Activated CD4-positive, alpha-beta T cell treated with anti-CD3 and anti-CD28 coated beads for 1 hour (primary cell): ENCODE measurements at places on chromosomes 12 and 14.

DNA sequence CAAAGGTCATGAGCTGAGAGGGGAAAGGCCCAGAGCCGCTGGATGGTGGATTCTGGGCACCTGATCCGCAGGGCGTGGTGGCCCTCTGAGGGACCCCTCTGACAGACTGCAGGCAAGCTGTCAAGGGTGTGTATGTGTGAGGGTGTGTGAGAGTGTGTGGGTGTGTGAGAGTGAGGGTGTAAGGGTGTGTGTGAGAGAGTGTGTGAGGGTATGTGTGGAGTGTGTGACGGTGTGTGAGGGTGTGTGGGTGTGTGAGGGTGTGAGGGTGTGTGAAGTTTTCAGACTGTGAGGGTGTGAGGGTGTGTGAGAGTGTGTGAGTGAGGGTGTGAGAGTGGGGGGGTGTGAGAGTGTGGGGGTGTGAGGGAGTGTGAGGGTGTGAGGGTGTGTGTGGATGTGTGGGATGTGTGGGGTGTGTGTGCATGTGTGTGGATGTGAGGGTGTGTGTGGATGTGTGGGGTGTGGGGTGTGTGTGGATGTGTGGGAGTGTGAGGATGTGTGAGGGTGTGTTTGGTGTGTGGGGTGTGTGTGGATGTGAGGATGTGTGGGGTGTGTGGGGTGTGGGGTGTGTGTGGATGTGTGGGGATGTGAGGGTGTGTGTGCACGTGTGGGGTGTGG, 156.7 kb downstream of the TMEM121 start:
- no peak for DNase-seq

DNA sequence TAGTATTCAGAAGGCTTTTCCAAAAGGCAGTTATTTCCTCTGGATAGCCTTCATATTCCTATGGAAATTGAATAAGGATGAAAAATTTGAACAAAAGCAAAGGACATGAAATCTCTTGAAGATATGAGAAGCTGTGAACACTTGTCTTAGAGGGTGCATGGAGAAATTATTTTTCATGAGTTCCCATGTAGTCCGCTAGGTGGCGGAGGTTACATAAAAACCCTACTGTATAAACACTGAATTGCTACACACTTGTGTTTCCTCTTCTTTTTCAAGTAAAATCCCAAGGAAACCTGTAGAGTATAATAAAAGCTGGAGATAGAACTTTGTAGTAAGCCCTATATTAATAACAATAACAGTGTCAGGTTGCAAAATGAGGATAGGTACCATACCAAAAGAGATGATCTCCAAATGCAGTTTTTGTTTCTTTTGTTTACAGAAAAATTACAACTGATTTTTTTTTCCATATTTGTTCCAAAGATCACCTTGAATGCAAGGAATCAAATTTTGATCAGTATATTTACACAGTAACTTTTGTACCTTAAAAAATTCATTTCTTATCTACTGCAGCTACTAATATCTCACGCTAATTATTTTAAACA, 37.8 kb upstream of the OR4E1 start:
- DNase-seq, result no peak

GRCh38 chr12:105567061-105567460, 236.6 kb downstream of the C12orf75 start:
- DNase-seq, result no peak

- no peak for DNase-seq
Measured at GRCh38 chr12:50928392-50928791, 24.0 kb upstream of the HIGD1C start.

- no peak for DNase-seq
Measured at GRCh38 chr12:69071091-69071370, 138.1 kb upstream of the CPM start.

DNA sequence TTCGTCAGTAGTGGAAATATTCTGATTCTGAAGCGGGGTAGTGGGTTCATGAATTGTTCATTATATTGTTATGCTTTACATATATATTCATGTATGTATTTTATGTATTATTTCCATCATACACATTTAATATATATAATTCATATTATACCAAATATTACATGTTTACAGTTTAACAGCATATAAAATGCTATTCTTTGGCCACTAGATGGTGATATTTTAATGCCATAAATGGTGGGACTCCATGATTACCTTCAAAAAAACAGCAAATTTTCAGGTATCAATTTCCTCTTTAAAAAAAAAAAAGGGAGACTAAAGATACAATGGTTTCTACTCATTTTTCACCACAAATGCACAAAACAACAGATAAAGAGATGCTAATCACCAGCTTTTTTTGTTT, 41.0 kb downstream of the BDKRB1 start:
- DNase-seq, result no peak

GRCh38 chr14:29927376-29928116, at the start of gene PRKD1:
Gene PRKD1 (minus strand): TSS chr14:29927847.
- DNase-seq, result no peak

GRCh38 chr12:129807136-129807535, 96.7 kb downstream of the TMEM132D start:
- no peak for DNase-seq

DNA sequence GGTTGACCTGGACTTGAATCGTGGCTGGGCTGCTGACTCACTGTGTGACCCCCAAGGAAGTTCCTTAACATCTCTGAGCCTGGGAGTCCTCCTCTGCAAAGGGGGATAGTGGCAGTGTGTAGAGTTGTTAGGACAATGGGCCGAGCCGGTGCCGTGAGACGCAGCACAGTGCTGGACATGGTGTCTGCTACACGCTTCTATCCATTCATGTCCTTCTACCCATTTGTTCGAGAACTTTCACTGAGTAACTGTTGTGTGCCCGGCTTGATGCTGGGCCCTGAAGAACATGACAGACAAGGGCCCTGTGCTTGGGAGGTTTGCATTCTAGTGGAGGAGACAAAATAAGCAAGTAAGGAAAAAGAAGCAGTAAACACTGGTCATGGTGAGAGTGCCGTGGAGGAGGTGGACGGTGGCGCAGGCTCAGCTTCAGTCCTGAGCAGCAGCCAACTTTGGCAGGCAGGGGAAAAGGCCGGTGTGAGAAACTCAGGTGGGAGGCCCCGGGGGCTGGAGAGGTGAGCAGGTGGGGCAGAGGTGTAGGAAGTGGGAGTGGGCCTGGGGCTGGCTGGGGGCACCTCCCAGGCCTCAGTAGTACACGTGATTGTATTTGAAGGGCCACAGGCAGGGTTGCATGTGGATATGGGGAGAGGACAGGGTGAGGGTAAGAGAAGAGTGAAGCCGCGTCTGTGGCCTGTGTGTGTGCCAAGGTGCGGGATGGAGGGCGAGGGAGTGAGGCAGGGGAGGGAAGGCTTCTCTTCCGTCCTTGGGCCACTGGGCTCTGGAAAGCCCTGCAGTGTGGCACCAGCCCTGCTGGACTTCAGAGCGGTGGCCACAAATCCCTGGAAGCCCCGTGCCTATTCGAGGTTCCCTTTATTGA, 13.8 kb downstream of the VASH1 start:
- no peak for DNase-seq

- DNase-seq, result no peak
Measured at GRCh38 chr12:117387832-117388231, 26.4 kb upstream of the NOS1 start.

- no peak for DNase-seq
Measured at GRCh38 chr14:75344411-75344810, 65.8 kb downstream of the FOS start.

DNA sequence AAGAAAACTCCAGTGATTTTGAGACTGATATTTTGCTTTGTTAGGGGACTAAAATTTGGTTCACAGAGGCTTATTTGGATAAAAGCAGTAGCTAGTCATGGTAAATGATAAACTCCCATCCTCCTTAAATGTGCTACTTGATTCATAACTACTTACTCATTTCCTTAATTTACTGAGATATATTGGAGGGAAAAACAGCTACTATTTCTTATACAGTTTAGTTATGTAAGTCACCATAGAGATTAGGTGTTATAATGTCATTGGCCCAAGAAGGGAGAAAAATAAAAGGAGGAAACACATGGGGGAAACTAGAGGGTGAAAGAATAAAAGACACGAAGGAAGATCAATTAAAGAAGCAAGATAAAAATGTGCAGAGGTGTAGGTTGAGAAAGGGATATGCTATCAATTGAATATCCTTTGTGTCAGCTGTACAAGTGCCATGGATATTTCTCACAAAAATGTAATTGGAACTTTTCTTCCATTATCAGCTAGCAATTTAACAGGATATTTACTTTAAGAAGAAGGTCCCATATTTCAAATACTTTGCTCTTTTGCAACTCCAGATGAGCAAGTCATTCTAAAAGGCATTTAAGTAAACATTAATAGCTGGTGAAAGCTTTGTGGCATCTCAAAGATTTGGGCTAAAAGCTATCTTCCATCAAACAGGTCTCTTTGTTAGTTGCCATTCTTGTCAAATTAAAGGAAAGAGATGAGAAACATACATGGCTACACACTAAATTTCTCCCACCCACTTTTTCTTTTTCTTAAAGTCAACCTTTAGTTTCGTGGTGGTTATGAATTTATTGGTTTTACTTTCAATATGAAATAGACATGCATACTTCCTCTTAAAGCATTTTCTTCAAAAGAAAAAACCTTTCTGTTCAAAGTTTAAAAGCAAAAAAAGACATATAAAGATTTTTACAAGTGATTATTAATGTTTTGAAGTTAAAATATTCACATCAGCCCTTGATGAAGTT, 439.5 kb downstream of the CCER1 start:
- no peak for DNase-seq
